DMS153 (cell line): ENCODE measurements at places on chromosomes 2 and 18.
A peak's percentile ranks its signal among the peaks of the same experiment; 100 is the strongest.

GRCh38 chr2:237763812-237764211 lies 34.8 kb upstream of the RBM44 start:
- DNase-seq = no peak

GRCh38 chr18:43193336-43193735 lies 77.9 kb upstream of the RIT2 start:
- DNase-seq = no peak

GRCh38 chr2:11855064-11855760 lies 108.8 kb downstream of the LPIN1 start:
- no peak for DNase-seq

DNA sequence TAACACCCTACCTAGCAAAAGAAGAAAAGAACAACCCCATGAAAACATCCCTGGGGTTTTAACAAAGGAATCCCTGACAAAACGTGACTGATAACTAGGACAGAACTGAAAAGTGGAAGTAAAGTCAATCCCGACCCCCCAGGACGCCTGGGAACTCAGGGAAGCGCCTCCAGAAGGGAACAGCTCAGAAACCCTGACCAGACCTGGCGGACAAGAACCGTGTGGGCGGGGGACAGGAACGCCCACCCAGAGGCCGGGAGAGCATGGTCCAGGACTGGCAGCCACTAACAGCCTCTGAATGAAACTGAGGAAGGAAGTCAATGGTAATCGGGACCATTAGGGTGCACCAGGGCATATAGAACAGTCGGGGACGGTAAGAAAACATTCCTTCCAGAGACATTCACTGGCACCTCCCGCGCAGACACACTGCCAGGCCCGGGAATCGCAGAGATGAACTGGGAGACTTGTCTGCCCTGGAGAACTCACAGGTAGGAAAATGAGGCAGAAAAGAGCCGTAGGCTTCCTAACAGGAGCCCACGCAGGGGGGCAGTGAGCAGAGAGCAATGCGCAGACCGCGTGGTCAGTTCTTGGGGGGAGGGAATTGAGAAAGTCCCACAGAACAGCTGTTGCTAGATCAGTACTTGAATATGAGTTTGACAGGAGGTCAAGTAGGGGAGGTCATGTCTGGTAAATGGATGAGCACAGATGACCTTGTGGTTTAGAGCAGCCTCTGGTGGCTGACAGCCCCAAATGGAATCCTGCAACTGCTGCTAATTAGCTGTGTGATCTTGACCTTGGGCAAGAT lies 1.3 kb upstream of the TBC1D8 start:
- peak; percentile 60 for DNase-seq

GRCh38 chr18:12765126-12765525 lies 62.3 kb downstream of the PSMG2 start:
- DNase-seq = no peak

GRCh38 chr2:167212014-167212648 lies 323.9 kb downstream of the XIRP2 start:
- peak; percentile 24 for DNase-seq

DNA sequence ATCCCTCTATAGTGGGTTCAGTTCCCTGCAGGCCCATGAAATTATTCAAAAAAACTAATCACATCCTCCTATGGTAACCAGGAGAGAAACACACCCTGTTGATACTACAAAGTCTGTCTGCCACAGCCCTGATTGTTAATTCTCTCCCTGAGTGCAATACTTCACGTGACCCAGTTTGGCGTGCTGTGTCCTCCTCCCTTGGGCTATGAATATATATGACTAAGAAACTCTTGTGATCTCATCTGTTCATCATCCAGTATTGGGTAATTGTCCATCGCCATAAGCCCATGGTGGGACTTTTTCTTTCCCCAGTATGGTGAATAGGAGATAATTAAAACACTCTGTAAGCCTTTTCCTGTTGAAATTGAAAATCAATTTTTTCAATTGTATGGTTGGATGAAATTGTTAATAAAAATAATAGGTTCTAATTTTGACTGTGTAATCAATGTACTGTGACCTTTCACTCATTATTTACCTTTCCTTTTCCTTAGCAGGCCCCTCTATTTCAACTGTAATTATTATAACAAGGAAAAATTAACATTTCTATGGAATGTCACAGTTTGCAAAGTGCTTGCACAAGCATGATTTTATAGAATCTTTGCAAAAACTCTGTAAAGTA lies 1822.6 kb downstream of the SUCLG1 start:
- DNase-seq = no peak

GRCh38 chr2:233692648-233693047 lies at the start of gene UGT1A6:
UGT1A6 (plus strand) TSS chr2:233692890; CDS start chr2:233693005, 115 bp downstream.
- no peak for DNase-seq

GRCh38 chr2:75018162-75018561 lies 59.7 kb downstream of the POLE4 start:
- no peak for DNase-seq

DNA sequence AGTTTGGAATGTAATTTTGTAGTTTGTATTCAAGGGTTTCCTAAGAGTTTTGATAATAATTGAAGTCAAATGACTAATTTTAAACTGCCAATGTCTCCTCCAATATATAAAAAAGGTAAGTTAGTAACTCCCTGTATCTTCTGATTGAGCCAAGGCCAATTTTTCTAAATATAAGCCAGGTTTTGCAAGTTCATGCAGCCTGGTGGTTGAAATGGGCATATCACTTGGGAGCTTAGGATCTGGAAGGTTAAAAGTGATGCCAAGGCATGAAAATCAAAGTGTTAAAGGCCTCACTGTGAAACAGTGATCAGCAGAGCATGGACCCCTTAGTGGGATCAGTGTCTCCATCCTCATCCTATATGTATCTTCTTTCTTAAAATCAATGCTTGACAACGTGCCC lies 60.5 kb downstream of the MERTK start:
- DNase-seq = no peak

- no peak for DNase-seq
These were observed 64.1 kb downstream of the FBXO15 start for GRCh38 chr18:74083557-74083952.
